CD8-positive, alpha-beta memory T cell (primary cell): ENCODE measurements at places on chromosomes 13 and 19.

- no peak for DNase-seq
These were observed 930.0 kb upstream of the SLITRK6 start for GRCh38 chr13:86729206-86729605.

GRCh38 chr19:49136771-49137171, 17.4 kb downstream of the PPFIA3 start:
- DNase-seq: no peak

DNA sequence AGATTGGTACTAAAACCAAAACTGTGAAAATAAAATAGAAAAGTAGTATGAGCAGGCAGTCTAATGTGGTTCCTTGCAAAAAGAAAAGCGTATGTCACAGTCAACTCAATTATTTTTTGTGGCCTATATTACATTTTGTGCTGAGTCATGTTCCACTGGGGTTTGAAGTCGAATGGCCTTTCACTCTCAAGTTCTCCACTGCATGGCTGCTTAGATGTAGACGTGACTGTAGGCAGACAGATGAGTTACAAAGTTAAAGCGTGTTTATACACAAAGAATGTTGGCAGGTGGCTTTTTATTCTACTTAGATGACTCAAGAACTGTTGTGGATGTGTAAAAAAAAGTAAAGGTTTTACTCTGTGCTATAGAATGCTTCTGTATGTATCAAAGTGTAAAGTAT, 133.9 kb downstream of the SLITRK6 start:
- no peak for DNase-seq

DNA sequence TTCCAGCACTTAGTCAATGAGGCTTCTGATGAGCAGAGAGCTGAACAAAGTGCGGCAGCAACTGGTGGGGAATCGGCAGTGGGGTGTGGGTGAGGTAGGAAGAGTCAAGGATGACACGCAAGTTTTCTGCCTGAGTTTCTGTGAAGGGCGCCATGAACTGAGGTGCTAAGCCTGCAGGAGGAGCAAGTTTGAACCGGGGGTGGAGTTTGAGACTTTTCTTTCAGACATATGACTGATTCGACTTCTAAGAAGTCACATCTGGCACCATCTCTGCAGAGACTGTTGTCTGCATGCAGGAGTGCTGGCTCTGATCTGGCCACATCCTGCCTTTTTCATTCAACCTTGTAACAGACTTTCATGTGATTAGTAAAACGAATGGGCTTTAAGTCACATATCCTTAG, 14.8 kb upstream of the GPI start:
- DNase-seq: peak; percentile 87

GRCh38 chr13:69571606-69572323, 535.9 kb upstream of the ATXN8OS start:
- DNase-seq: no peak

- DNase-seq: no peak
These were observed 2.9 kb downstream of the ANKRD27 start for GRCh38 chr19:32671883-32672593.

GRCh38 chr13:80574113-80574850, 233.4 kb upstream of the SPRY2 start:
- no peak for DNase-seq

GRCh38 chr13:44045180-44045562, 165.5 kb downstream of the LACC1 start:
- DNase-seq: no peak

- DNase-seq: no peak
These were observed 33.7 kb upstream of the OLFM4 start for GRCh38 chr13:52994865-52995264.

GRCh38 chr19:55197528-55197927, 11.8 kb downstream of the PTPRH start:
- no peak for DNase-seq

DNA sequence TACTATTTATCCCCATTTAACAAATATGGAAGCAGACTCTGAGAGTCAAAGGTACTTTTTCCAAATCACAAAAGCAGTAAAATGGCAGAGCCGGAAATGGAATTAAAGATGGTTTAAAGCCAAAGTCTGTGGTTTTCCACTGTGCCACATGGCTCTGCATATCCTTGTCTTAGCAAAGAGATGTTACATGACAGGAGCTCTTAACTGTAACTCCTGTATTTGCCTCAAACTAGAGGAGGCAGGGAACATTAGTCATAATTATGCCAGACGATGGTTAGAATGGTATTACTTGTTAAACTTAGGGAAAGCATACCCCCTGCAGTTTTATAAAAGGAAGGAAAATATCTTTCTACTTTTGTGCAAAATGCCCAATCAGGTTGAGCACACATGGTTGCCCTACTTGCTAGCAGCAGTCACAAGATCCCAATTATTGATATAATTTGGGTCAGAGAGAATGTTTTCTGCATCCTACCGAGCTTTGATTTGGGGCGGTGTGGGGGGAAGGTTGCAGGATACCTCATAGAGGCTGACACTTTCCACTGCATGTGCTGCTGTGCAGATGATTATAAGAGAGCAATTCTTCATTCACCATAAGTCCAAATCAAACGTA, 42.0 kb upstream of the MAB21L1 start:
- DNase-seq: no peak

- no peak for DNase-seq
These were observed 18.3 kb downstream of the ZIC5 start for GRCh38 chr13:99953138-99953755.
